ENCODE measurements at places on chromosomes 2 and 18.

GRCh38 chr2:189440644-189440946 lies 679 bp upstream of the WDR75 start:
- no peak for DNase-seq

- DNase-seq, result no peak
These were observed 88.2 kb downstream of the CRACDL start for GRCh38 chr2:98847853-98848252.

DNA sequence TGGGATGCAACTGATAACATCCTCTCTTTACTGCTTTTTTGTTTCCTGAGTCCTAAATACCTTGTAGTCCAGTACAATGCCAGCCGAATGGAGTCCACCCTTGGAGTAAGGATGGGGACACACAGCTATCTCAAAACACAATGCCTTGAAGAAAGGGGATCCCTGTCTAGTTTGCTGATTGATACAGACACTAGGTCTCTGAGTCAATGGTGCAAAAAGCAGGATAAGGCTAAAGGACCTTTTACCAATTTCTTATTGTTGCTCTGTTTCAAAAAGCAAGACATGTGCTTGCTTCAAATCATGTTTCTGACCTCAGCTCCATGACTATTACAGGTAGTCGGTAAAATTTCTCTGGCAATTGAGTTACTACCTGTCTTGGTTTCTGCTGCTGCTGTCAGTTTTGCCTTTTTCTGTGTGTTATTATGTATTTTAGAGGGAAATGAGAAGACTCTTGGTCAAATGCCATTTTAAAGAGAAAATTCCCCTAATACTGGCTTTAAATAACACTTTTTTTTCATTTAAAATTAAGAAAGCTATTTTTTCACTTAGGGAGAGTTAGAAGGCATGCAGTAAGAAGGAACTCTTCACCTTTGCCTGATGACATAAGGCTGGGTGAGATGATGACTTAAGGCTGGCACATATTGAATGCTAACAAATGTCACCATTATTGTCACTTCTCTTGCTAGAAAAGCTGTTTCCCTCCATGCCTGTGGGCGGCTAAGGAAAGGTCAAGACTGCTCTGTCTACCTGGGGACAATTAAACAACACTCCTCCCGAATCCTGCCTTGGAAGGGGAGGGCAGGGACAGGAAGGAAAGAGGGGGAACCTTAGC lies 4.9 kb upstream of the FIGLA start:
- DNase-seq, result no peak

DNA sequence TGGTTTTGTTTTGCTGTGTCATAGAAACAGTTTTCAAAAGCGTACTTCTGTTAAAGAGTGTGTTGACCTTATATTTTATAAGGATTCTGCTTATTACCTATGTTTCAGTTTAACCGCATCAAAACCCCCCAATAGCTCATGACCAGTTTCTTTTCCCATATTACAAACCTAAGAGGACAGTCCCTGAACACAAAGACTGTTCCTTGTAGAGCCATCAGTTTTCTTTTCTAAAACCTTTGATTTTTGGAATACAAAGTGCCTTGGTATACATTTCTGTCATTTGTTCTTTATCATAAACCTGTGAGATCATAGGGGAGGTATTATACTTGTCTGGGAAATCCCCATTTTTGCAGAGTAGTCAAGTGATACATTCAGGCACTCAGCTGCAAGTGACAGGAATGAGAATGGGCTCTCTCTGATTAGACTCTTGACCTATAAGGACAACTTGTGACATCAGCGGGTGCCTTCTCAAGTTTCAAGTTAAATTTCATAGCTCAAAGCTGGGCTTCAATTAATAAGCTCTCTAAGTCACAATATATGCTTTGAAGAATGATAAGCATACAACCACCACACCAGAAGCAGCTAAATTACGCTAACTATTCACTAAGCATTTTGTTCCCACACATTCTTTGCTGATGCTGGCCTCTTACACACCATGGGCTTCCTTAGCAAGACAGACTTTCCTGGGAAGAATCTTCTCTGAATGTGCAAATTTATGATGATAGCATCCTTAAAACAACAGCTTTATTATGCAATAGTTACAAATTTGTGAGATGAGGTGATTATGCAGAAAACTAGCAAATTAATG lies 97.5 kb upstream of the CD302 start:
- no peak for DNase-seq

DNA sequence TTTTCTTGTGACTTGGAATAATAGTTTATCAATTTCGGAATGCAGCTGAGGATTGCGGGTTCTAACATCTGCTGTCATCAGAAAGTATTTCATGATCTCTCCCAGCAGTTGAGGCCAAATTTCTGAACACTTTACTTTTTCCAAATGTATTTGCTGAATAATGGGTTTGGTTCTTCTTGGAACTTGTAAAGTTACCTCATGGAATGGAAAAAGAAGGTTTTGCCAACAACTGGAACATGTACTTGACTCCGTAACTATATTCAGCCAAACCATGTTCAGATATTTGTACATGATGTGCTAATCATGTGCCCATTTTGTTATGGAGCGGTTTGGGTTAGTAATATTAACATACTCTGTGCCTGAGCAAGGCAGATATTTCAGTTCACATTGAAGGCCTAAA lies 119.6 kb downstream of the LCLAT1 start:
- no peak for DNase-seq

GRCh38 chr2:1488851-1489250 lies 75.6 kb downstream of the TPO start:
- no peak for DNase-seq

GRCh38 chr18:6207941-6208340 lies 206.8 kb downstream of the L3MBTL4 start:
- no peak for DNase-seq

GRCh38 chr2:21441442-21441841 lies 317.7 kb downstream of the TDRD15 start:
- DNase-seq, result no peak

- DNase-seq, result no peak
These were observed 6.0 kb upstream of the ARL4C start for GRCh38 chr2:234502919-234503285.

DNA sequence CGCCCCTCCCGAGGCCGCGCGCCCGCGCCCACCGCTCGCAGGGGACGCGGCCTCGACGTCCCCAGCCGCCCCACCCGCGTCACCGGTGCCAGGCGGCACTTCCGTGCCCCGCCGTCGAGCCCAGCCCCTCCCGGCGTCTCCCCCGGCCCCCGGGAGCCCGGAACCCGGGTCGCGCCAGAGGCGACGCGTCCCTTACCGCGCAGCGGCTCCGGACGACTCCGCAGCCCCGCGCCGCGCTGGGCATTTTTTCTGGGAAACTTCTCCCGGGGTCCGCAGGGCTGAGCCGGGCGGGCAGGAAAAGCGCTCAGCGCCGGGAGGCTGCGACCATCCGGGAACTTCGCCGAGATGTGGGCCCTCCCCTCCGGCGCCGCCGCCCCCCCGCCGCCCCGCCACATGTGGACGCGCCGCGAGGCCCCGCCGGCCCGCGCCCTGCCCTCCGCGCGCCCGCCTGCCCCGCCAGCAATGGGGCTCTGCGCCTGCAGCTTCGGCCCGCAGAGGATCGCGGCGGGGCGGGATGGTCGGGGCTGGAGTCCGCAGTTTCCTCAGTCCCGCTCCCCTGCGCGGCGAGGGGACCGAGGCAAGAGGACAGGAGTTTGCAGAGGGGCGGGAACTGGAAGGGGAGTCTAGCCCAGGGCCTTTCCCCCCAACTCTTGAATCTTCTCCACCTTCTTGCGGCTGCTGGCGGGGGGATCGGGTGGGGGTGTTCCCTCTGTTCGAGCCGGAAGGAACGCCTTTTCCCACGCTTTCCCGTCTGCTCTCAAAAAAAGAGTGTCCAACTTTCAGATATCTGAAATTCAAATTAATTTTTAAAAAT lies 81.5 kb downstream of the CHRNA1 start:
- DNase-seq, result no peak
